ENCODE measurements at places on chromosomes 13 and 19.

- DNase-seq = no peak
Measured at GRCh38 chr19:6593651-6594416, 2.9 kb upstream of the CD70 start.

DNA sequence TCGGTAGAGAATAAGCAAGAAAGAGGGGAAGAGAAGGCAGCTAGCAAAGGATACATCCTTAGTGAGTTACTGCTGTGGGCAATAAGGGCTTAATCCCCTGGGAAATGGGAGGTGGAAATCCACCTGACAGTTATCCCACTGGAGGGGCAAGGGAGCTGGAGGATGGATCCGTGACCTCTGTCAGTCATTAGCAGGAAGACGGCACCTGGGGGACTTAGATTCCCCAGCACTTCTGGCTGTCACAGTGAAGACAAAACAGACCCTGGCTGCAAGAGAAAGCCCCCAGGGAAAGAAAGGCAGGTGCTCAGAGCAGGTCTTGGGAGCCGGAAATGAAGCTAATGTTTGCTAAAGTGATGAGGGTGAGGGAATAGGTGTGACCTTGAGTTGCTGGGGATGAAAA, 70.4 kb upstream of the MRI1 start:
- peak; percentile 56 for DNase-seq

GRCh38 chr13:99663185-99663825, 162.0 kb downstream of the TM9SF2 start:
- peak; percentile 31 for DNase-seq

GRCh38 chr13:29505511-29505910, 90.0 kb downstream of the SLC7A1 start:
- DNase-seq = no peak

GRCh38 chr19:13691569-13692435, 72.5 kb upstream of the MRI1 start:
- peak; percentile 34 for DNase-seq

- DNase-seq = no peak
Measured at GRCh38 chr13:50012396-50013169, 2.7 kb upstream of the KCNRG start.

- no peak for DNase-seq
Measured at GRCh38 chr13:42812316-42812715, 30.9 kb downstream of the FAM216B start.

GRCh38 chr19:49165865-49166301, 8.3 kb downstream of the TRPM4 start:
- DNase-seq = peak; percentile 52

DNA sequence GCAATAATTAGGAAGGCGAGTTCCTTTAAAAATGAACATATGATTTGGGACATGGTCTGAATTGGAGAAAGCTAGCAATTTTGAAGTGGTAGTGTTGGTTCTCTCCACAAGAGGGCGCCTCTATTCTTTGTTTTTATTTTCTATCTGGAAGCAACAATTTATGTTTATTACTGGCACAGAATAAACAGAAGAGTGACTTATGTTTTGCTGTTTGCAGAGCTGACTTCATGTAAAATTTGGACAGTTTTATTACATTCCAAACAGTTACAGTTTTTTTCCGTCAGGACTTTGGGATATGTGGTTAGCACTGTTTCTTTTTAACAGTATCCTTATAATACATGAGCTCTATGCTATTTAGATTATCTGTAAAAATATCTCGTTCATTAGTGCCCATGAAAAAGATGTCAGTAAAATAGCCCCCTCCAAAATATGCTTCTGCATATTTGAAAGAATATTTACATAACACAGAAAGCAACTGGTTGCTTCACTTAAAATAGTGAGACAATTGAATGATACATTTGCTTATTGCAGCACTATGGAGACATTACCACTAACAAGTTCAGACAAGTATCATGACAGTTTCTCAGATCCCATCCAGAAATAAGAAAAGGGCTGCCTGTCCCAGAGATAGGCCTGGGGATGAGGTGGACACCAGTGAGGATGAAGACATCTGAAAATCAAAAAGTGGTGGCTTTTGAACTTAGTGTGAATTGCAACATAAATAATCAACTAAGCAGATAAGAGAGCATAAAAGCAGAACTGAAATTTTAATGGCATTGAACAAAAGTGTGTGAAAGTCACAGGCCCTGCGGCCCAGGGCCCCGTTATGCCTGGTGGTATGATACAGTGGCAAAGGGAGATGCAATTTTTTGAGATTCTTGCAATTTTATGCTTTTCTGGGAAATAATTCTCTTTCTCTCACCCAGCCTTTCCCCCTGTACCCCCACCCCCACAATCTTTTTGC, 32.3 kb upstream of the FGF9 start:
- peak; percentile 82 for DNase-seq

GRCh38 chr13:113171250-113172125, 13.0 kb downstream of the PROZ start:
- DNase-seq = no peak

DNA sequence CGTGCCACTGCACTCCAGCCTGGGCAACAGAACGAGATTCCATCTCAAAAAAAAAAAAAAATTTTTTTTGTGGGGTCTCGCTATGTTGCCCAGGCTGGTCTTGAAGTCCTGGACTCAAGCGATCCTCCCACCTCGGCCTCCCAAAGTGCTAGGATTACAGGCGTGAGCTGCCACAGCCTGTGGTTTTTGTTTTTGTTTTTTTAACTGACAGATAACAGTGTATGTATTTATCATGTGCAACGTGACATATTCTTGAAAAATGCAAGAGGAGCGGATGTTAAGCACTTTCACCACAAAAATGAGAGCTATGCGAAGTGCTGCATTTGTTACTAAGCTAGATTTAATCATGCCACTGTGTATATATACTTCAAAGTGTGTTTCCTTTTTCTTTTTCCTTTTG, 49.0 kb downstream of the ARHGEF18 start:
- no peak for DNase-seq

- peak; percentile 20 for DNase-seq
Measured at GRCh38 chr19:29596080-29596727, 9.9 kb upstream of the POP4 start.

- no peak for DNase-seq
Measured at GRCh38 chr19:45995715-45996385, 583 bp downstream of the CCDC61 start.

Measured in eye (tissue), 1 donor.